ENCODE measurements at places on chromosomes 16 and 17. TPM values are rescaled to one million over a fixed set of nuclear protein-coding genes. Genes with fewer than 3 reads are reported as not detected.

The TNP2 gene
- total RNA-seq = not detected

The EMP2 gene
- 8.6 TPM for total RNA-seq

The SOST gene
- total RNA-seq = 29.6 TPM

- DNase-seq = no peak
These were observed 20.4 kb downstream of the CA4 start for GRCh38 chr17:60169921-60170817.

- no peak for DNase-seq
These were observed 23.3 kb upstream of the CPNE2 start for GRCh38 chr16:57069053-57069452.

DNA sequence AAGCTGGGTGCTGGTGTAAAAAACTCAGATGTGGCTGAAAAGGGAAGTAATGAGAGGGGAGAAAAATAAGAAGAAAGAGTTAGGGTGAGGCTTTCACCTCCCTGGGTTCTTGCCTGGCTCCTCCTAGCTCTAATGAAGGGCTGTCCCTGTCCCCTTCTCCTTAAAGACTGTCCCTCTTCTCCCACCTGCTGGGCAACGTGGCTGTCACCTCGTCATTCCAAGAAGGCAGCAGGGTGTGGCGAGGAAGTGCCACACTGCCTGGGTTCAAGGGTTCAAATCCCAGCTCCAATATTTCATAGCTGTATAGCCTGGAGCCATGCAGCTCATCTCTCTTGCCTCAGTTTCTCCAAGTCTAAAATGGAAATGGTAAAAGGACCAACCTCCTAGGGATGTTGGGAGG is 122.5 kb upstream of the CACNG5 start:
- no peak for DNase-seq

Data from endothelial cell (in vitro differentiated cells).